ENCODE measurements at places on chromosomes 11 and 22.

DNA sequence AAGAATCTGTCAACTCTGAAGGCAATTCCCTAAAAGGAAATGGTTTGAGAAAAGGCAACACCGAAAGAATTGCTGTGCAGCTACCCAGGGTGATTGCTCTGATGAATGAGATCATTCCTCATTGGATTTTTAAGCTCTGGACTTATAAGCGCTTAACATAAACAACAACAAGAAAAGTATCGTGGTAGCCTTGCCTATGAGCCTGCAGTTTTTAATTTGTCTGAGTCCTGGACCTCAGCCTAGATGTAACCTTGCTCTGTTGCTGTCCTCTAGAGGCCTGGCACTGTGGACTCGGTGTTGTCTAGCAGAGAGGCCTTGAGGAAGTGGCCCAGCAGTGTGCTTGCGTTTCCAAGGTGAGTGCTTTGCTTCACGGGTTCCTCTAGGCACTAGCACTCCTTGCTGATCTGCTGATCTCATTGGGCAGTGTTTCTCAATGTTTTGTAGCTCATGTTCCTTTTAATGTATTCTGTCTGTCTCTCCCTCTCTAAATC is 20.4 kb downstream of the CCDC81 start:
- DNase-seq = no peak

DNA sequence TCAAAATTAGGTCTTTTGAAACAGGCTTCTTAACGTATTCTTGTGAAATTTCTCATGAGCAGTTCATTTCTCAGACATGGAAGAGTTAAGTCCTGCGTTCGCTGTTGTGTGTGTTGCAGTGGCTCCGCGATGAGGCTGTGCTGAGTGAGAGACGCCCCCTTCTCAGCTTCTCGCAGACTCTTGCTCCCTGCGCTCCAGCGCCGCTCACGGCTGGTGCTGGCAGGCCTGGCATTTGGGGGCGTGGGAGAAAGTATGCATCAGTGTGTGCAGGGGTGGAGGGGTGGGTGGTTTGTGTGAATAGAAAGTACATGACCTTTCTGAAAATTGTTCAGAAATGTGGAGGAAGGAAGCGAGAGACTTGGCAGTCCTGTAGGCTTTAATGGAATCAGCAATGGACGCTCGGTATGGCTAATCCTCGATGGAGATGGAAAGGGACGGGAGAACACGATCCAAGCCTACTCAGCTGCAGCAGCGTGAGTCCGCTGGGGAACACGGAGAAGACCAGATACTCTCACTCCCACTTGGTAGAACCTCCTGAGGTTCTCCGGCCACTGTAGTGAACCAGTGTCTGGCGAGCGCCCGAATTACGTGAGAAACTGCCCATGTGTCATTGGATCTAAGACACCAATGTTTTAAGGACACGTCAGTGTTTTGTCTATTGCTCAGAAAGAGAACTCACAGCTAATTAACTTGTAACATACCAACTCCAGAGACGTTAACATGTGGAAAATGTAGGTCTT is 5.9 kb downstream of the TAB1 start:
- peak; percentile 50 for DNase-seq

DNA sequence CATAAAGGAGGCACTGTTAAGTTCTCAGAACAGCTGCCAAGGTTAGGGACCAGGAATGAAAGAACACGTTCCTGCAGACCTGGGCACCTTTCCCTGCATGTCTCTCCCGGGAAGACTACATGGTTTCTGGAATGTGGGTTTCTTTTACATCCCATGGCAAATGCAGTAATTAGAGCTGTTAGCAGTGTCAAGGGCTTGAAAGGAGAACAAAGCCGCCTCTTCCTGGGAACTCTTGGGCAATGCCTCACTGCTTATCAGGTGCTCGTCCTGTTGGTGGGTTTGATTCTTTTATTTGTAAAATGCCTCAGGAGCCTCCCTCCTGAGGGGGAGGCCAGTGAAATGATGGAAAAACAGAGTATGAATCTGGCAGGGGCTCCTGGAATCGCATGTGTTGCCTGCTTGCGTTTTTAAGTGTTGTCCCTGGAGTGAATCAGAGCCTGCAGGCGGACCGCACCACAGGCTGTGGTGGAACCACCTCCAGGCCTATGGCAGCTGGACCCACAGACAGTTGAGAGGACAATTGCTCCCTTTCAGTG is 723 bp upstream of the C22orf31 start:
- no peak for DNase-seq

DNA sequence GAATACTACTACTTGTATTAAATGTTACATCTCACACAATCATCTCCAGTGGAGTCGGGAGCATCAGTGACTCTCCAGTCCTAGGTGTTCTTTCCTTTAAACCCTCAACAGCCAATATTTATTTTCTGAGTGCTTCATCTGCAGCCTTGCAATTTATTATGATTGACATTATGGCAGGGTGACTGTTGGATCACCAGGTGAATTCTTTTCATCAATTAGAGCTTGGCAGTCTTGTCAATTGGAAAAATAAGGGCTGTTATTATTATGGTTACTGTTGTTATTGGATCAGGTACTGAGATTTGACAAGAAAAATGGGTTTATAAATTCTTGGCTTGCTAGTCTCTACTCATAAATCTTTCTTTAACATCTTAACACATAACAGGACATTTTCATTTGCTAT is 27.5 kb upstream of the HTATIP2 start:
- no peak for DNase-seq
